ENCODE measurements at places on chromosomes 16 and 17.

- no peak for DNase-seq
Measured at GRCh38 chr16:88911136-88911945, 44.9 kb upstream of the PABPN1L start.

- peak; percentile 75 for DNase-seq
Measured at GRCh38 chr16:87635541-87636049, 33.3 kb downstream of the JPH3 start.

- DNase-seq: no peak
Measured at GRCh38 chr16:3152277-3152990, 17.6 kb downstream of the ZNF213 start.

DNA sequence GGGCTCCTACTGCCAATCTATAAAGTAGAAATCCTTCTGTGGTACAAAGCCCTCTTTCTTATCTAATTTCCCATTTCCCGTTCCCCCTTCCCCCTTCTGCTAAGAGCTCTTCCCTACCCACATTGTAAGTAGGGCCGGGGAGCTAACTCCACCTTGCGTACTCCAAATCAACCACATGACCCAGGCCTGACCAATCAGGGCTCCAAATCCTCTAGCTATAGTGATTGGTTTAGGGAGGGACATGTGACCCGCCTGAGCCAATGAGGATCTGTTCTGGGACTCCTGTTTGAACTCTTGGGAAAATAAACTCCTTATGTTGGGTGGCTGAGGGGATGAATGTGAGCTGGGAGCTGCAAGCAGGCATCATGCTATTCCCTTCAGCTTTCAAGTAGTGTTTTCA lies 40.9 kb upstream of the MEOX1 start:
- no peak for DNase-seq

DNA sequence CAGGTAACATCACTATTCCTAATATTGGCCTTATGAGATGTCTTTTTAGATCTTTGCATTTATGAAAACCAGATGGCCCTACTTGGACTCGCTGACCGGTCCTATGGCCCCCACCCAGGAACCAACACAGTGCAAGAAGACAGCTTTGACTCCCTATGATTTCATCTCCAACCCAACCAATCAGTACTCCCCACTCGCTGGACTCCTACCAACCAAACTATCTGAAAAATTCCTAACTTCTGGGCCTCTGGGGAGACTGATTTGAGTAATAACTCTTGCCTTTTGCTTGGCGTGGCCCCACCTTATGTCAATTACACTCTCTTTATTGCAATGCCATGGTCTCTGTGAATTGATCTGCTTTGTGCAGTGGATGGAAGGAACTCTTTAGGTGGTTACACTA lies 828.9 kb downstream of the CDH11 start:
- DNase-seq: no peak

GRCh38 chr16:27230562-27231001 lies 27.3 kb downstream of the KDM8 start:
- no peak for DNase-seq

GRCh38 chr16:82730901-82731300 lies 104.1 kb downstream of the CDH13 start:
- no peak for DNase-seq

- DNase-seq: no peak
Measured at GRCh38 chr16:53971616-53972015, 267.7 kb downstream of the FTO start.

- DNase-seq: no peak
Measured at GRCh38 chr17:14366199-14366598, 65.3 kb downstream of the HS3ST3B1 start.

DNA sequence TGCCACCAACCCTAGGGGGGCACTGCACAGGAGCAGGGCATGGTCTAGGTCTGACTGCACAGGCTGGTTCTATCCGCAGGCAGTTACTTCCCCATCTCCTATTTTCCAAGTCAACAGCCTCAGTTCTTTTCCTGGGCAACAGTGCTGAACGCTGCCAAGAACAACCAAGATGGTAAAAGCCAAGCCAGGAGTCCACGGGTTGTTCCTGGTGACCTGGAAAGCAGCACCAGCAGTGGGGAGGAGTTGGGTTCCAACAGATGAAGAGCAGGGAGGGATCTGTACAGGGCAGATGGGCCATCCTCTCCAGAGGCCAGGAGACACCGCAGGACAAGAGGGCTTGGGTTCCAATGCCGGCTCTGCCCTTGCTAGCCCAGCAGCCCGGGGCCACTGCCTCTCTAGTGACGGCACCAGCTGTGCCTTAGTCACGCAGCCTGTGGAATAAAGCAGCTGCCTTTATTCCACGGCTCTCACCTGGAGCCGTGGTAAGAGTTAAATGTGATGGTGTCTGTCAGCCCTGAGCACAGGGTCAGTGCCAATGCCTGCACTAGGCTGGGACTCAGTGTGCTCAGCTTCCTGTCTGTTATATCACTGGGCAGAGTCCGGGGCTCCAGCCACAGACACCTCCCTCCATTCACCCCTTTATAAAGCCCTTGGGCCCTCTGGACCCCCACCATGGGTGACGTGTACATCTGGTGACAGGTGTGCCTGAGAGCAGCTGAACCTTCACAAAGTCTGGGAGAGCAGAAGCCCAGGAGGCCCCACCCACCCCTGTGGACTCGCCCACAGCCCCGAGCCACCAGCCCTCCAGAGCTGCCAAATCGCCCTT lies 44.9 kb downstream of the MARF1 start:
- DNase-seq: no peak

DNA sequence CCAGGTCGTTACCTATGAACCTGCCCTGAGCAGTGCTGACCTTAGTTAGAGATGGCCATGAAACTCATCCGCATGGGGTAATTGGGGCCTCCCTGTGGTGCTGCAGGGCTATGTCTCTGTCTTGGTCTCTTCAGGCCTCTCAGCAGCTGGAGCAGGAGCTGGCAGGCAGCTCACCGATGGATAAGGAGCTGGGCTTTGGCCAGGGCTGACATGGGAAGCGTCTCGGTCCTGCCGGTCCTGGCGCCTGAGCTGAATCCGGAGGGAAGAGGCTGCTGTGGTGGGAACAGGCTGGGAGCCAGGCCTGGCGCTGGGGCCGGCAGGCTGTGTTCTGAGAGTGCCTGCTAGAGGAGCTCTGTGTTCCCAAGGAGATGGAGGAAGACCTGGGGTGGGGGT lies 10.1 kb downstream of the IL32 start:
- DNase-seq: no peak

- no peak for DNase-seq
Measured at GRCh38 chr16:85750146-85750826, 610 bp downstream of the C16orf74 start.

DNA sequence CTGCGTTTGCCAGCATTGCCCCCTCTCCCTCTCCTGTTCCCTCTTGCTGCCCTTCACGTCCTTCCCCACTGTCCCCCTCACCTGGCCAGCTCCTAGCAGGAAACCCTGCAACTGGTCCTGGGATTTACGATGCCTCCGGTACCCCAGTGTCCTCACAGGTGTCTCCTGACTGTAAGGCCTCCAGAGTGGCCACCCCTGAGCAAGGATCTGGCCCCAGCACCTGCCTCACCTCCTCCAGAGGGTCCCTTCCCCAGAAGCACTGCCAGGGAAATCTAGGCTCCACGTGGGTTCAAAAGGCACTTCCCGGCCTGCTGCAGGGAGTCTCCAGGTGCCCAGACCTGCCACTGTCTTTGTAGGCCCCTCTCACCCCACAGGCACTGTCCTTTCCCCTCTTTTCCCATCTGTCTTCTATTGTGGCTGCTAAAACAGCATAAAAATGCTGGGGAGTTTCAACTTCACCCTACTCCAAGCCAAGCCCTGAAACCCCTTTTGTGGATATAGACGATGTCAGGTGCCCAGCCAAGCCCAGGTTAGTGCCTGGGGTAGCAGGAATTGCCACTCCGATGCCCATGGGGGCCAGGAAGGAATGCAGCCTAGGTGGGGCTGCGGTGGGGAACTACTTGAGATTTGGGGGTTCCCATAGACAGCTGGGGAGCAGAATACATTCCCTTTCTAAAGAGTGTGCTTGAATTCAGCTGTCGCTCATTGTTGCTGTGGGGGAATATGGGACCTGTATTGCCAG lies 25.7 kb downstream of the RAB11FIP4 start:
- no peak for DNase-seq

DNA sequence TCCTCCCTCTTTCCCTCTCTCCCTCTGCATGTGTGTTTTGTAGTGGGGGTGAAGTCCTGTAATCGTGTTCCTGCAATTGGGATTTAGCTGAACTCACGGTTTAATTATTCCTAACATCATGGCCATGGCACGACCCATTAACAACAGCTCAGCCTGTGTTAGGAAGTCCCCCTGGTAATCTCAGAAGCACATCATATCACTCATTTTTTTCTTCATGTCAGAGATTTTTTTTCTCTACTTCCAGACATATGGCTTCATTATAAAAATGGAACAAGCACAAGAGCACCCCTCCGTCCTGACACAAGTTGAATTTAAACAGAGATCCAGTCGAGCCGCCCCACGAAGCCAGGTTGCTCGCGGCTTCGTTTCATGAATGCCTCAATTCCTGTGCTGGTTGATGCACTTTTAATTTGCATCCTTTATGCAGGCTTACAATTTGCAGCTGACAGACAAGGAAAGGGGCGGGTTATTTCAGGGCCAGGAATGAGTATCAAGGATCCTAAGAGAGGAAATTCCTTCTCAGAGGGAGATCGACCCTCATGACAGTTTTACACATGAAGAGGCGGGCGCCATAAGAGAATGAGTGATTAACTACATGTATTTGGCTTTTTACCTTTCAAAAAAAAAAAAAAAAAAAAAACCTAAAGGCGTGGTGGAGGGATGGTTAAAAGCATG lies 192.9 kb downstream of the MAF start:
- DNase-seq: no peak

DNA sequence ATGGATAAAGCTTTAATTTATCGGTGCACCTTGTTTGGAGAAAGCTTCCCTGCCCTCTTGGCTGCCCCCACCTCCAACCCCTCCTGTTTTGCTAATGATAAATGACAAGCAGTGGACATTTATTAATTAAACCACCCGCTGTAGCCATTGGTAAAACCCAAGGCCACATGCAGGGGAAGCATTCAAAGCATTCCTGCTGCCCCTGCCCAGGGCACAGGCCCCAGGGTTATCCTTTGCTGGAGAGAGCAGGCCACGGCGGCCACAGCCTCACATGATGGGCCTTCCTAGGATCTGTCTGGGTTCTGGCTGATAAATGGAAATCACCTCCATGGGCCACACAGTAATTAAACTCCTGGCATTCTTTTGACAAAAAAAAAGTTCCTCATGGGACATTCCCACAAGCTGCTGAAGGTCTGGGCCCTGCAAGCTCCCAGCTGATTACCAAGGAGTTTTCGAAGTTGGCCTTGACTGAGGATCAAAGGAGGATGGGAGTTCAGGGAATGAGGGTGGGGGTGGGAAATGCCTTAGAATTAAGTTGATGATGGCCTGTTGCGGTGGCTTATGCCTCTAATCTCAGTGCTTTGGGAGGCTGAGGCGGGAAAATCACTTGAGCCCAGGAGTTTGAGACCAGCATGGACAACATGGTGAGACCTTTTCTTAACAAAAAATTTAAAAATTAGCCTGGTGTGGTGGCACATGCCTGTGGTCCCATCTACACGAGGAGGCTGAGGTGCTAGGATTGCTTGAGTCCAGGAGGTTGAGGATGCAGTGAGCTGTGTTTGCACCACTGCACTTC lies 35.5 kb downstream of the SOST start:
- no peak for DNase-seq

DNA sequence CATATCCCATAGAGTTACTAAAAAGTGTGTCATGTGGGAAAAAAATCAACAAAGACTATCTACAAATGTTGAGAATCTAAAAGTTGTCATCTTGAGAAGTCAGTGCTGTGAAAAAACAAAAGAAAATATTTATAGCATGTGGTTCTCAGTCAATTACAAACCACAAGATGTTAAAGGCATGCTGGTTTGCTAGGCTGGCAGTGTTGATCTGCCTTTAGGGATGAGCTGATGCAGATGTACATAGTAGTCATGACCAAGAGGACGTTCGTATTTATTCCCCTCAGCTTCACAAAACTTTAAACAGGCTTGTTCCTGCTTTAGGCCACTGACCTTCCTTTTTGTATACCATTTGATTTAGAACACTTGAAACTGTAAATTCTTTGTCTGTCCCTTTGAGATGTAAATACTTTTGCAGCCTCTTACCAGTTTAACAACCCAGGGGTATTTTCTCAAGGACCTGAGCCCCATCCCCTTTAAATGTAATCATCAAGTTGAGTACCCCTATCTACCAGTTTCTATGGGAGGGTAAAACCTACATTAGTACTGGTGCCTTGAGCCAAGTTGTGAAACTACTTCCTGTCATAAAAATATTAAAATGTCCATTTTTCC lies 446.6 kb downstream of the KCNJ18 start:
- no peak for DNase-seq

DNA sequence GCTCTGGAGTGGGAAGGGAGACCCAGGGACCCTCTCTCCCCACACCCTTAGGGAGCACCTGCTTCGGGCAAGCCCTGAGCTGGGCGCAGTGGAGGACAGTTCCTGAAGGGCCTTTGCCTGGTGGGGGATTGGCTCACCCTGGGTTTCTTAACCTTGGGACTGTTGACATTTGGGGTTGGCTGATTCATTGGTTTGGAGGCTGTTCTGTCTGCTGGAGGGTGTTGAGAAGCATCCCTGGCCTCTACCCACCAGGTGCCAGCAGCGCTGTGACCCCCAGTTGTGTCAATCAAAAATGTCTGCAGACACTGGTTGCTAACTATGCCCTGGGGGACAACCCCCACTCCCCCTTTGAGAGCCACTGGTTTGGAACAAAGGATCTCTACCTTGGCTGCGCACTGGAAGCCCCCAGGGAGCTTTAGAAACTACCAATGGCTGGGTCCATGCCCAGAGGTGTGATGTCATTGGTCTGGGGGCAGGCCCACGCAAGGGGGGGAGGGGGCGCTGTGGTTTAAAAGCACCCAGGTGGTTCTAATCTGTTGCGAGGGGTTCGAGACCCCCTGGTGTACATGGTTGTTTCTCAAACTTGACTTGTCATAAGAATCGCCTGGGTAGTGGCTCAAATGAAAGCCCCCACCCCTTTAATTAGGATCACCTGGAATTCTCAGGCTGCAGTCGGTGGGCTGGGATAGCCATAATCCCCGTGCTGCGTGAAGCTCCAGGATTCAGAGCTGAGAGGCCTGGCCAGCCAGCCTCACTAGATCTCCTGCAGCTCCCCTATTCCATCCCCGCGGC lies 151.9 kb upstream of the GSE1 start:
- no peak for DNase-seq

GRCh38 chr17:28935744-28936460 lies 15.4 kb downstream of the PHF12 start:
- DNase-seq: no peak

GRCh38 chr17:67004181-67004580 lies 39.7 kb downstream of the CACNG4 start:
- DNase-seq: no peak

- DNase-seq: no peak
Measured at GRCh38 chr17:76493505-76494167, 7.6 kb downstream of the RHBDF2 start.

Measured in GM19239 (cell line).